Bronchus fibroblast of lung (primary cell): ENCODE measurements at places on chromosomes 12 and 14. TPM values are rescaled to one million over a fixed set of nuclear protein-coding genes. Genes with fewer than 3 reads are reported as not detected.

KLRB1 gene
- not detected in 2 replicates for total RNA-seq

STAC3 gene
- 0.50 and 0.59 TPM in 2 replicates for total RNA-seq

PRKD1 gene
- 6.4 and 7.1 TPM in 2 replicates for total RNA-seq

GIT2 gene
- total RNA-seq = 19.2 and 22.3 TPM in 2 replicates

EPYC gene
- total RNA-seq = 0.67 TPM in 1 of 2 replicates, not detected in the other
